ENCODE measurements at places on chromosomes 11 and 22.

DNA sequence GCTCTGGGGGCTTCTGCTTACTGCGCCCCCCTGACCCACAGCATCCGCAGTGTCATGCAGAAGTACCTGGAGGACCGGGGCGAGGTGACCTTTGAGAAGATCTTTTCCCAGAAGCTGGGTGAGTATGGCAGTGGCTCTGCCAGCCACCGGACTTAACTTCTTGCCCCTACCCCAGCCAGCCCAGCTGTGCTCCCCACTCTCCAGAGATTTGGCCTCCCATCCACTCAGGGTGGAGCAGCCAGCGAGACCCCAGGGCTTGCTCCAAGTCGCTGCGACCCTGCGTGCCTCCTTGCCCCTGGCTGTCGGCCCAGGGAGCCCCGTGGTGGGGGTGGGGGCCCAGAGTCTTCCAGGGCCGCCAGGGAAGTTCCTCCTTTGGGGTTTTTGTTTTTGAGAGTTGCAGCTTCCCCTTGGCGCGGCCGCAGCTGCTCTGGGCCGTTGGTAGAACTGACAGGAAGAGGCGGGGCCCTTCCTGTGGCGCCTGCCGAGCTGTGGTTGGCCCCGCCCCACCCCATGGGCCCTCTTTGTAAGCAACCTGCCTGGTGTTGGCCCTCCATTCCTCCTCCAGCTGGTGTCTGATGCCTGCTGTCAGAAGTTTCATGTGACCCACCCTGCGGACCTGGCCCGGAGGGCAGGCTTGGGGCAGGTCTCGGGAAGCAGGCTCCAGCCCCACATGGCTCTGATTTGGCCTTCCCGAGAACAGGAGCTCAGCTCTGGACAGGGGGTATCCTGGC lies 11.1 kb downstream of the GRK2 start:
- DNase-seq, result peak; percentile 32

DNA sequence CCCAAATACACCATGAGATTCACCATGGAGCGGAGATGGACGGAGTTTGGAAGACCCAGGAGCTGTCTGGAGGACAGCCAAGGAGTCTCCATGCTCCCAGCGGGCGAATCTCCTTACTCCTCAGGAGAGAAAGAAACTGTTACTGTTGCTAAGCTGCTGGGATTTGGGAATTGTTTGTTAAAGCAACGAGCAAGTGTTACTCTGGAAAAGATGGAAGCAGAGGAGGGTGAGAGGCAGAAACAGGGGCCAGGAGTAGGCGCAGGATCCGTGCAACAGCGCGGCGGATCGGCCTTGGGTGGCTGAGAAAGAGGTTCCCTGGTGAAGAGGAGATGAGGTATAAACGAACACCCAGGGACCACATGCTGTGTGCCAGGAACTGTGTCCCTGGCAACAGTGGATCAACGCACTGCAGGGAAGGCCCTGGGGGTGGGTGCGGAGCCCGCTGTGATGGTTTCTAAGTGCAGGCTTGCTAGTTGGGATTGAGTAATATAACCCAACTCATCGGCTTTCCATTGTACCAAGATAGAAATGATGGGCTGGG lies 1436.4 kb downstream of the BRD1 start:
- peak; percentile 5 for DNase-seq

DNA sequence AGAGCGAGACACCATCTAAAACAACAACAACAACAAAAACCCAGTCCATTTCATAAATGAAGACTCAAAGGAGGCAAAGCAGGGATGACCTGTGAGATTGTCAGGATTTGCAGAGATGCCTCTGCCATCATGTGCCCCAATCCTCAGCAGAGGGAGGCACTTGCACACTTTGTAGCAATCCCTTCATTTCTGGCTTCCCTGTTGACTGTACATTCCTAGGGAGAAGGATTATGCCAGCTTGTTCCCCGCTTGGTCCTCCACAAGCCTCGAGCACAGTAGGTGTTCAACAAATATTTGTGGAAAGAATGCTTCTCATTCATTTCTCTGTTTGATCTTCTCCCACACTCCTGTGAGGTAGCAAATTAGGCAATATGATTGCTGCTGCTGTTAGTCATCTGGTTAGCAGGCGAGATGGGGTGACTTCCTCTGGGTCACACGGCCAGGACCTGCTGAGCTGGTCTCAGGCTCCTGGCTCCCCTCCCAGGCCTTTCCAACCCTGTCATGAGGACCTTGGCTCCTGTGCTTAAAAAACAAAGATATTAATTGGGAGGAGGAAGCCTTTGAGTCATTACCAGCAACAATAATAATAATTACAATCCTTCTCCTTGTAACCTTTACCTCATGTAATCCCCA lies 34.1 kb downstream of the LIF start:
- no peak for DNase-seq

- no peak for DNase-seq
Measured at GRCh38 chr22:36301851-36302250, 48.9 kb downstream of the APOL1 start.

DNA sequence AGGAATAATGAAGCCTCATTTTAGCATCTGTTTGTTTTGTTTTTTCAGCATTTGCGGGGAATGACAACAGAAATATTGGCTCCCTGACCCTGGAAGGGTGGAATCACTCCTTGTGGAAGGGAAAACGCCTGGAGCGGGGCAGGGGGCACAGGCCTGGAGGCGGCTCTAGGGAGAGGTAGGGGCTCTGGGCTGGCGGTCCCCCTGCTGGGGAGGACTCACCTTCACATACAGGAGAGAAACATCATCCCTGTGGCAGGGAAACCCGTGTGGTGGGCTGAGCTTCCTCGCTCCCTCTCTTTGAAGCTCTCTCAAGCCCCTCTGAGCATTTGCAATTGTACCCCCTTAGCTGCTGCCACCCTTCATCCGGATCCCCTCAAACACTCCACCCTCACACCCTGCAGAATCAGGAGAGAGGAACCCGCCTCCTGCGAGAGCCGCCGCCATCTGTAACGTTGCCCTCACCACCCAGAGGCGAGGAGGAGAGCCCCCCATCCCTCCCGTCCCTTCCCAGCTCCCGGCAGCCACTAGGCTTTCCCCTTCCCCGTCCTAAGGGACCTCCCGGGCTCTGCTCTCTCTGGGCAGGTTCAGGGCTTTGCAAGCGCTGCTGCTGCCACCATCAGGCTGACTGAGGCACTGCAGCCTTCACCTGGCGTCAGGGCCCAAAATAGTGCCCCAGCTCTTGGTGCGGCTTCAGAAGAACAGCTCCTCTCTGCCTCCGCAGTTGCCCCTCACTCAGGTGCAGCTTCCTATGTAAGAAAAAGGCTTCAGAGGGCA lies 10.4 kb downstream of the KIRREL3 start:
- peak; percentile 74 for DNase-seq

DNA sequence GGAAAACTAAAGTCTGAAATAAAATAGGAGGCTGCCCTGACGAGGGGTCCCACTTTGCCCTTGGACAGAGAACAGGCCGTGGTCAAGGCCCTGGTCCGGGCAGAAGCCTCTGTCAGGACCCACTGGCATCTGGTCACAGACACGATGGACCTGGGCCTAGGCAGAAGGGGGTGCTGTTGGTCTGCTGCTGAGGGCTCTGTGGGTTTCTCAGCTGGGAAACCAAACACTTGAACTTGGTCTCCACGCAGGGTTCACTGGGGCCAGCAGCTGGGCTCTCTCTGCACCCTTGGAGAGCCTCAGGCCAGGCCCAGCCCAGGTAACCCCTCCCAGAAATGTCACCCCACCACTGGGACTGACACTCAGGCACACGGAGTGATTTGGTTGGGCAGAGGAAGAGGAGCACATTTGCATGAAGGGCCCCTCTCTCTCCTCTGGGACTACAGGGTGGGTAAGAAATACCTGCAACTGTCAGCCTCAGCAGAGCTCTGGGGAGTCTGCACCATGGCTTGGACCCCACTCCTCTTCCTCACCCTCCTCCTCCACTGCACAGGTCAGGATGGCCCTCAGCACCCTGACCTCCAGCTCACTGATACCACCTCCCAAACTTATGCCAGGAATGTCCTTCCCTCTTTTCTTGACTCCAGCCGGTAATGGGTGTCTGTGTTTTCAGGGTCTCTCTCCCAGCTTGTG lies 48.1 kb upstream of the TOP3B start:
- no peak for DNase-seq

DNA sequence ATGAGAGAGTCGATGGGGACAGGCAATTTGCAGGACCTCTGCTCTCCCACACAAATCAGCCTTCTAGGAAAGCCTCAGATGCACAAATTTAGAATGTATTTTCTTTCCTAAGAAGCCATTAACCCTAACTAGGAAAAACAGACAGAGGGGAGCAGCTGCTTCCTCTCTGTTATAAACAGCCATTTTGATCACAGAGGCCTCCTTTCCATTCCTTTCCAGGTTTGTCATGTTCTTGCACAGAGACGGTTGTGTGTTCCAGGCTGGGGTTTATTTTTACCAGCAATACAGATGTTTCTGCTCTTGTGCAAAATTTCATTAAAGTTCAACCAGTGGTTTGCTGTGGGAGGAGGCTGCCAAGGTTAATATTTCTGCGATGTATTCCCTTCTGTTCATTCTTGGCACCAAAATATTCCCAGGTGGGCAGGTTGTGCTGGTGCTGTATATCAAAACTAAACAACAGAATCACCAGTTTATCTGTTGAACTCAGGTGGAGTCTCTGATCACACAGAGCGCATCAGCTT lies 90.2 kb downstream of the NAV2 start:
- DNase-seq, result no peak

- DNase-seq, result no peak
Measured at GRCh38 chr11:123183391-123184099, 11.5 kb downstream of the CLMP start.

- peak; percentile 41 for DNase-seq
Measured at GRCh38 chr11:68271023-68271780, 571 bp downstream of the C11orf24 start.

DNA sequence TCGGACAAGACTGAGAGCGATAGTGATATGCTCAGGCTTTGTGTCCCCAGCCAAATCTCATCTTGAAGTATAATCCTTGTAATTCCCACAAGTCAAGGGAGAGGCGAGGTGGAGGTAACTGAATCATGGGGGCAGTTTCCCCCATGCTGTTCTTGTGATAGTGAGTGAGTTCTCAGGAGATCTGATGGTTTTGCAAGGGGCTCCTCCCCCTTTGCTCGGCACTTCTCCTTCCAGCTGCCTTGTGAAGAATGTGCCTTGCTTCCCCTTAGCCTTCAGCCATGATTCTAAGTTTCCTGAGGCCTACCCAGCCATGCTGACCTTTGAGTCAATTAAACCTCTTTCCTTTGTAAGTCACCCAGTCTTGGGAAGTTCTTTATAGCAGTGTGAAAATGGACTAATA lies 7.5 kb upstream of the FOLR2 start:
- DNase-seq, result no peak

GRCh38 chr11:80748207-80748925 lies 1307.5 kb upstream of the TENM4 start:
- DNase-seq, result no peak

DNA sequence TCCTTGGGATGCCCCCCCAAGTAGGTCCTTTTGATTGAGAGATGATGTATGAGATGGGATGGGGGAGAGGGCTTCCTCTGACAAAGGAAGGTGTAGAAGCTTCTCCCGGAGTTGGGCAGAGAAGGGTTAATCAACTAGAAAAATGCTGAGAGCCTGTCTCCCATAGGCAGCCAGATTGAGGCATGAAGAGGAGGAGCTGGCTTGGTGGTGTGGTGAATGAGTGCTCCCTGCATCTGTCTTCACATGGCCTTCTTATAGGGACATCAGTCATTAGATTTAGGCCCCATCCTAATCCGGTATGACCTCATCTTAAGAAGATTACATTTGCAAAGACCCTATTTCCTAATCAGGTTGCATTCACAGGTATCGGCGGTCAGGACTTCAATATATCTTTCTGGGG lies 61.1 kb downstream of the NFAM1 start:
- DNase-seq, result no peak

- peak; percentile 8 for DNase-seq
Measured at GRCh38 chr11:96001037-96001436, 77.1 kb upstream of the MTMR2 start.
